ENCODE measurements at places on chromosomes 1 and 21.

DNA sequence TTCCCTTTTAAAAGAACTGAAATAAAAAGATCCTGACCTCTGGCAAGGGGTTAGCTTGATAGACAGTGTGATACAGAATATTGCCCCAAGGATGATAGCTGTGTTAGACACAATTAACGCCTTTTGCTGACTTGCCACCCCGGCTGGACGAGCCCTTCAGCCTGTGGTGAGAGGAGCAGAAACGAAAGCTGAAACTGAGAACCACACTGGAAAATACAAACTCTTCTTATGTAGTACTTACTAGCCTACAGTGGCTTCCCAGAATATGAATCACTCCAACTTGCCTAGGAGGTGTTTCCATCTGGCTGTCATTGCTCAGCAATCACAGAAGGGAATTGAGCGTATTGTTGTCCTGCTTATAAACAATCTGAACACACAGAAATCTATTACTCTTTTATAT lies 22.9 kb downstream of the SAMSN1 start:
- no peak overlapping the region for H3K27ac ChIP-seq
- H3K27me3 ChIP-seq = no peaks in the 10 kb centered on the region
- H3K36me3 ChIP-seq = no peaks in the 10 kb centered on the region
- no peak overlapping the region for H3K4me3 ChIP-seq
- H3K4me1 ChIP-seq = peaks cover 13% of the 10 kb centered on the region

GRCh38 chr1:234611847-234612351 lies 1.9 kb upstream of the IRF2BP2 start:
- H3K4me3 ChIP-seq = peak overlapping the region; percentile 49
- DNase-seq = no peak
- H3K4me1 ChIP-seq = peaks cover 58% of the 10 kb centered on the region
- peaks cover 4% of the 10 kb centered on the region for H3K27me3 ChIP-seq
- peak overlapping the region; percentile 99 for H3K27ac ChIP-seq

DNA sequence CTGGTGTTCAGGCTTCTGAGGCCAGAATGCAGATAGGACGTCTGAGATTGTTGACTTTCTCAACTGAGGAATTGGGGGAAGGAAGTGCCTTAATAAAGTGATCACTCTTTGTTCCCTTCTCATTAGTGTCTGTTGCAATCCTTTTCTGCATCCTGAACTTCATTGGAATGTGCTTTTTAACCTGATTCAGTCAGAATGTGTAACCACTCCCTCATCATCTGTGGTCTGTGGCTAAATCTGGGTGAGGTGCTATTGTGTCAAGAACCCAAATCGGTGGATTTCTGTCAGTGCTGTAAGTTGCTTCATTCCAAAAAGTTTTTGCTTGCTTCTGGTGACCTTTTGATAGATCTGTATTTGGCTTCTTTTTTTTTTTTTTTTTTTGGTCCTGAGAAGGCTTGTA lies 38.2 kb downstream of the ARID1A start:
- DNase-seq = no peak
- H3K27ac ChIP-seq = no peak overlapping the region
- H3K4me3 ChIP-seq = no peak overlapping the region

DNA sequence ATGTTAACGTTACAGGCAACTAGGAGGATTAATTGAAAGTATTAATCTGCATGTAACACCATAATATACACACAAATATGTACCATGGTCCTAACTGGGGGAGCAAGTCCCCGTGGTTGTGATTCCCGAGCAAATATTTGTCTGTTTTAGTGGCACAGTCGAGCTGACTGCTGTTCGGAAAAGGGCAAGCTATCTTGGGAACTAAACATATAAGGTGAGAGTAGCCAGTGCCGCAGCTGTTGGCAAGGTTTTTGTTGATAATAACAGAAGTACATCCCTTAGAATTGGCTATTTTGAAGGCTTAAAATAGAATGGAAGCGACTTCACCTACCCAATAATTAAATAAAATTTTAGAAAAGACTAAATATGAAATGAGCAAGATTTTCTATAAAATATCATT lies 45.5 kb downstream of the UCHL5 start:
- no peaks in the 10 kb centered on the region for H3K4me1 ChIP-seq
- no peaks in the 10 kb centered on the region for H3K36me3 ChIP-seq
- DNase-seq = no peak
- no peak overlapping the region for H3K4me3 ChIP-seq
- H3K27ac ChIP-seq = no peak overlapping the region
- H3K27me3 ChIP-seq = peaks cover 4% of the 10 kb centered on the region

- DNase-seq = no peak
- no peak overlapping the region for H3K27ac ChIP-seq
- peaks cover 7% of the 10 kb centered on the region for H3K4me1 ChIP-seq
- no peaks in the 10 kb centered on the region for H3K27me3 ChIP-seq
These were observed 167.5 kb downstream of the TPR start for GRCh38 chr1:186207391-186208085.

GRCh38 chr21:31383770-31384169 lies 39.7 kb upstream of the TIAM1 start:
- H3K36me3 ChIP-seq = peaks cover 25% of the 10 kb centered on the region
- peaks cover 15% of the 10 kb centered on the region for H3K4me1 ChIP-seq
- H3K4me3 ChIP-seq = no peak overlapping the region
- H3K27ac ChIP-seq = no peak overlapping the region

DNA sequence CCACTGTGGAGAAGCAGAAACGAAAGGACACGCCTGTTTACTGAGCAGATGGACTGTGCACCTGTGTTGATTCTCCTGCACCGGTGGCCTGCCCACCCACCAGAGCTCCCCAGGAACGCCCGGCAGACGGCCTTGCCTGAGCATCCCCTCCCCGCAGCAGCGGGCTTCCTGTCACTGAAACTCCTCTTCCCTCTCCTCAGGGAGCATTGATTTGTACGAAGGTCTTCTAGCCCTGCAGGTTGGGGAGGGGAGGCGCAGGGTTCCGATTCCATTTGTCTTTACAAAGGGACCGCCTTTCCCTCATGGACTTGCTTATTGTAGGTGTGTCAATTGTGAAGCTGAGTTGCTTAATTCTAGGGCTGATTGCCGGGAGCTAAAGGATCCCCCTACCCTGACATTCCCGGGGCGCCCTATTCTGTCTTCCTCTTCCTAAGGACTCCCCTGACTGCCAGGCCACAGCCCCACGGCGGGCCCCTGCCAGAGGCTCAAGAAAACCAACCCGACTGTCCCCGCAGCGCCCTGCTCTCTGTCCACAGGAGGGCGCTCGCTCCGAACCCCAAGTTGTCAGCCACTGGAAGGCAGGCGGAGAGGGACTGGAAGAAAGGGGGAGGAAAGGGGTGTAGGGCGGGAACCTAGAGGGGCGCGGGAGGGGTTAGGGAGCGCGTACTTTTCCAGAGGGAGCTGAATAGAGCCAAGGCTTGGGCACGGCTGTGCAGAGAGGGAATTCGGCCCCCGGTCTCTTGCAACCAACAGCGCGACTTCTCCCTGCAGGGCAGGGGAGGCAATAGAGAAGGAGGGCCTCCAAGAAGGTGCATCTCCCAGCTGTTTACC lies 2.8 kb downstream of the S100A6 start:
- H3K36me3 ChIP-seq = no peaks in the 10 kb centered on the region
- H3K27me3 ChIP-seq = peaks cover 2% of the 10 kb centered on the region
- peak overlapping the region; percentile 50 for H3K4me3 ChIP-seq
- peak; percentile 86 for DNase-seq

DNA sequence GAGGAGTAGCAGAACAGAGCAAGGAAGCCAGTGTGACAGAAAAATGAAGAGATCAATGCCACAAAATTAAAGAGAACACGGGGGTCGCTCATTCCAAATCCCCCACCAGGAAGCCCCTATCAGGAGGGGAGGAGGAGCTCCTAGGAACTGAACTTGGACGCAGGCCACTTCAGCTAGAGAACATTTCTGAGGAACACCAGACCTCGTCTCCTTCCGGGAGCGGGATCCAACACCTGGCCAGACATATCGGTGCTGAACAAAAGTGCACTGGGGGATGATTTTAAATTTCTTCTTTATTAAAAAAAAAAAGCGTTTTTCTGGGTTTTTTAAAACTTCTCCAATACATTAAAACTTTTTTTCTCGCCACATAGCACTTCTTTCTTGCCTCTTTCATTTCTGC lies 40.8 kb downstream of the OLFML2B start:
- peaks cover 59% of the 10 kb centered on the region for H3K36me3 ChIP-seq
- H3K4me1 ChIP-seq = peaks cover 24% of the 10 kb centered on the region
- H3K27me3 ChIP-seq = peaks cover 25% of the 10 kb centered on the region
- no peak for DNase-seq

DNA sequence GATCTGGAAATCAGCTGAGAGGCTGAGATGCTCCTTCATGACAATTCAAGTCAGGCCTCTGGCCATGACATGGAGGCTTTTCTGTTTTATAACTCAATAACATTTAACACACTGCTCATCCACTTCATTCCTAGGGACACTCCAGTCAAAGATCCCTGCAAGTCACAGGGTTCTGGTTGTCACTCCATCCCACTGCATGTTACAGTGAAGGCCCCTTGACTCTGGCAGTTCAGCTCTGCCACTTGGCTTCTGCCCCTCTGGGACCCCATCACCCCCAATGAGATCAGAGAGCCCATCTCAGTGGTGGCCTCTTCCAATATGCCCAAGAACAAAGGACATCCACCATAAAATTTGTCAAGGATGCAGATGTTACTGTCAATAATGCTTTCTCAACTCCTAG lies 10.0 kb upstream of the FAM110D start:
- peaks cover 23% of the 10 kb centered on the region for H3K4me1 ChIP-seq
- H3K36me3 ChIP-seq = no peaks in the 10 kb centered on the region
- H3K27me3 ChIP-seq = peaks cover 16% of the 10 kb centered on the region
- no peak overlapping the region for H3K4me3 ChIP-seq
- no peak overlapping the region for H3K27ac ChIP-seq

DNA sequence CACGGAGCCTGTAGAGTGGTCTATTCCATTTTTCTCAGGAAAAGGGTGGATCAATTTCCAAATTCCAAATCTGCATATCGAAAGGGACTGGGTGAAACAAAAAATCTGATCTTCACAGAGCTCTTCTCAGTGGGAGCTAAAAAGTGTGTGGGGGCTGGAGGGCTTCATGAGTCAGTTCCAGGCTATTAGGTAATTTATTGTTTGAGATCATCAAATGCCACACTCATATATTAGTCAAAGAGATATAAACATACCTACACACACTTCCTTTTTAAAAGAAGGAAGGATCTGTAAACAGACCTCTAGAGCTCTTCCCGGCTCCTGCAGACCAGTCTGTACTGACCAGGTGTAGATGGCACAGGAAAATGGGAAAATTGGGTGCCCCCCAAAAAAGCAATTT lies 175.4 kb downstream of the ZBTB18 start:
- H3K27ac ChIP-seq = no peak overlapping the region
- no peak overlapping the region for H3K4me3 ChIP-seq
- peaks cover 36% of the 10 kb centered on the region for H3K4me1 ChIP-seq
- no peak for DNase-seq
- no peaks in the 10 kb centered on the region for H3K36me3 ChIP-seq
- H3K27me3 ChIP-seq = peaks cover 18% of the 10 kb centered on the region

DNA sequence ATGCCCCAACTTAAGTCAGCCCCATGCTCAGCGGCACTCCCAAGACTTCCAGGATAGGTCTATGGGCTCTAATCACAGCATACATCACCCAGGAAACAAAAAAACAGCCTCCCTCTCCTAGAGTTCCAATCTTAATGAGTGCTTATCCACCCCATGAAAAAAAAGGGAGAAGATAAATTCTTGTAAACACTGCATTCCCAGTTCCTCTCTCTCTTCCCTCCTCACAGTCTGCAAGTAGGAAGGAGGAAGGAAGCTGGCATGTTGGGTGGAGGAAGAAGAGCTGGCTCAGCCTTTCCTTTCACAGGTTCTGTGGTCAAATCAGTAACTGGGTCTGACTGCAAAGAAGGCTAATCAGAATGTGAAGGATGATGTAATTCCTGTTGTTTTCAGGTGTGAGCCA lies 69.9 kb upstream of the ZC3H11B start:
- H3K27me3 ChIP-seq = no peaks in the 10 kb centered on the region
- H3K4me1 ChIP-seq = peaks cover 10% of the 10 kb centered on the region
- no peaks in the 10 kb centered on the region for H3K36me3 ChIP-seq
- H3K27ac ChIP-seq = no peak overlapping the region
- no peak for DNase-seq

GRCh38 chr1:237104096-237104495 lies 62.1 kb downstream of the RYR2 start:
- H3K4me3 ChIP-seq = no peak overlapping the region
- H3K27ac ChIP-seq = no peak overlapping the region
- H3K36me3 ChIP-seq = no peaks in the 10 kb centered on the region

GRCh38 chr1:107153014-107153413 lies 12.2 kb downstream of the NTNG1 start:
- DNase-seq = no peak
- H3K4me1 ChIP-seq = no peaks in the 10 kb centered on the region
- no peak overlapping the region for H3K27ac ChIP-seq
- no peaks in the 10 kb centered on the region for H3K27me3 ChIP-seq

DNA sequence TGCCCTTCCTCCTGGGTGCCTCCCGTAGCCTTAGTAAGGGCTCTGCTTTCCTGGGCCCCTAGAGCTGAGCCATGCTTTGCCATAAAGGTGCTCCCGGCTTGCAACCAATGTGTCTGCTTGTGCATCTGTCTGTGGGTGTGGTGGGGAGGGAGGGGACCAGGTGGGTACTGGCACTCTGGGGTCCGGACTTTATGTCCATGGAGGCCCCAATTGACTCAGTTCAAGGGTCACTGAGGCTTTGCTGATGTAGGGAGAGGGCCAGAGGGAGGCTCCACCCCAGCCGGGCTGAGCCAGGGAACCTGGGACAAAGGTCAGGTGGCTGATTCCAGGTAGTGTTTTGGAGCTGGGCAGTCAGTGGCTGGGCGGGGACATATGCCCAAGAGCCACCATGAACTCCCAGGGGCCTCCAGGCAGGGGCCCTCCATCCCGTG lies 15.0 kb downstream of the TNFRSF25 start:
- no peak for DNase-seq
- H3K36me3 ChIP-seq = no peaks in the 10 kb centered on the region
- H3K27me3 ChIP-seq = peaks cover 40% of the 10 kb centered on the region
- H3K4me1 ChIP-seq = peaks cover 36% of the 10 kb centered on the region
- no peak overlapping the region for H3K27ac ChIP-seq

GRCh38 chr1:49817681-49818080 lies 206.1 kb downstream of the AGBL4 start:
- peaks cover 4% of the 10 kb centered on the region for H3K27me3 ChIP-seq
- no peak for DNase-seq
- no peak overlapping the region for H3K27ac ChIP-seq
- no peaks in the 10 kb centered on the region for H3K4me1 ChIP-seq
- H3K4me3 ChIP-seq = no peak overlapping the region
